ENCODE measurements at places on chromosomes 7 and 10. TPM values are rescaled to one million over a fixed set of nuclear protein-coding genes. Genes with fewer than 3 reads are reported as not detected.

GRCh38 chr10:72730479-72730878, 38.5 kb downstream of the MCU start:
- no peak for DNase-seq

- DNase-seq, result no peak
Observed at GRCh38 chr7:125299003-125299765, 369.6 kb upstream of the POT1 start.

GRCh38 chr7:70684173-70684572, 447.8 kb upstream of the GALNT17 start:
- DNase-seq, result no peak

GRCh38 chr10:70974351-70974901, 86.1 kb upstream of the PCBD1 start:
- no peak for DNase-seq

DPP6 gene
- not detected for total RNA-seq

- DNase-seq, result no peak
Observed at GRCh38 chr10:113169853-113170460, 219.9 kb downstream of the TCF7L2 start.

SORBS1 gene
- total RNA-seq, result 5.4 TPM

CDC14C gene
- not detected for total RNA-seq

TMEM229A gene
- total RNA-seq, result not detected

SKIDA1 gene
- total RNA-seq, result not detected

DNA sequence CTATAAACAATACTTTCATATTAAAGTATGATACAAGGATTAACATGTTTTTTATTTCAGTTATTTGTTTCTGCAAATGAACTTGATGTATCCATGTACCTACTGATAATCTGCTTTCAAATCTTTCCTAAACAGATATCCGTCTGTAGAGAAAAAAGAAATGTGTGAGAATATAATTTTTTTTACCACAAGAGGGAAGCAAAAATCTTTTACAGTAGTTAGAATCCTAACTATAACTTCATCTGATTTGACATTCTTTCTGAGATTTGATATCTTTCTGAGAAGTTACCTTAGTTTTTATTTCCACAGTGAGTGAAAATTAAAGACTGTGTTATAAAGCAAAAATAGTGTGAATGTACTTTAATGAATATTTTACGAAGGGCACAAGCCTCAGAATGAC, 203.9 kb upstream of the PCLO start:
- no peak for DNase-seq

- DNase-seq, result no peak
Observed at GRCh38 chr7:32042900-32043299, 27.3 kb downstream of the PDE1C start.

SPDYE1 gene
- not detected for total RNA-seq

DNA sequence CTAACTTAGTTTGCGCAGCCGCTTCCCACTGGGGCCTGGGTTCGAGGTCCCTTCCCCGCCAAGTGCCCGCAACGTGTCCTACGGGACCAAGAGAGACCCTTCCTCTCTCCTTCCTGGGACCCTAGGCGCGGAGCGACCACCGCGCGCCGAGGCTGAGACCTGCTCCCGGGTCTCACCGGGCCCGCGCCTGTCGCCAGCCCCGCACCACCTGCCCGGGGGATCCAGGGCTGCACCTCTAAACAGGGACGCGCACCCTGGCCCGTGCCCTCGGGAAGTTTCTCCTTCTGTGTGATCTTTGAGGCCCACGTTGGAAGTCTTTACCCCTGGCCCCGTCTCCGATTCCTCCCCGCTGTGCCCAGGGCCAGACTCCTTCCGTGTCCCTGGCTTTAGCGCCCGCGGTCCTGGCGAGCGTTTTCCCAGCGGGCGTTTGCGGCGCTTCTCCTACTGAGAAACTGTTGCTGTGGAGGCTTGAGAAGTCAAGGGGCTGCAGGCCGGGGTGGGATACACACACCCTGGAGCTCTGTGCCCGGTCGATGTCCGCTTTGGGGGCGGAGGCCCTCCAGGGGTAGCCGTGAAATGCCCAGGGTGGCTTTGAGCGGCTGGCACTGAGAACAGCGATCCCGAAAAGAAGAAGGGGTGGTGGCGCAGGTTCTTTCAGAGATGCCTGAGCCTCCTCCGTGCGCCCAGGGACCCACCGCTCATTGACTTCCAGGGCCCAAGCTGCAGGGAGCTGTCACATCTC, 575 bp downstream of the PLPP4 start:
- no peak for DNase-seq

- DNase-seq, result no peak
Observed at GRCh38 chr7:37645282-37646050, 38.1 kb upstream of the GPR141 start.

DNA sequence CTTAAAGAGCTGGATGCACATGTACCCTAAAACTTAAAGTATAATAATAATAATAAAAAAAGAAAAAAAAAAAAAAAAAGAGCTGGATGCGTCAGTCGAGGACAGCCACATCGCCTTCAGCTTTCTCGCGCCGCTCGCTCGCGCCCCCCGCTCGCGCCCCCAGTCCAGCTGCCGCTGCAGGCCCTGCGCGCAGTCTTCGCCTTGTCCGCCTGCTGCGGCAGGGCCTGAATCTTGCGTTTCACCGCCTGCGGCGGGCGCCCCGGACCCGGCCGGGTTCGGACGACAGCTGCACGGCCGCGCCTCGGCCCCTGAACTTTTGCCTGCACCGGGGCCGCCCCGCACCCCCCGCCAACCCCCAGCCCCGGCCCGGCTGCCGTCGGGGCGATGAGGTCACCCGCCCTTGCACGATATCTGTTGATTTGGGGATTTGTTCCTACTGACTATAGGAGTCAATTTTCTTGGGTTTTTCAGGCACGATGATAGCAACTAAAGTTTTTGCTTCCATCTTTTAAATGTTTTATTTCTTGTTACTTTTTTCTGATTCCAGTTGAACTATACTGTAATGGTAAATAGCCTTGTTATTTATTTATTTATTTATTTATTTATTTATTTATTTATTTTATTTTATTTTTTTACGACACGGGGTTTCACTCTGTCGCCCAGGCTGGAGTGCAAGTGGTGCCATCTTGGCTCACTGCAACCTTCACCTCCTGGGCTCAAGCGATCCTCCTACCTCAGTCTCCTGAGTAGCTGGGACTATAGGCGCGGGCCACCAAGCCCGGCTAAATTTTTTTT, 33.5 kb upstream of the CPN1 start:
- no peak for DNase-seq

EIF5AL1 gene
- total RNA-seq, result 0.14 TPM

NUP42 gene
- 37.5 TPM for total RNA-seq

DNA sequence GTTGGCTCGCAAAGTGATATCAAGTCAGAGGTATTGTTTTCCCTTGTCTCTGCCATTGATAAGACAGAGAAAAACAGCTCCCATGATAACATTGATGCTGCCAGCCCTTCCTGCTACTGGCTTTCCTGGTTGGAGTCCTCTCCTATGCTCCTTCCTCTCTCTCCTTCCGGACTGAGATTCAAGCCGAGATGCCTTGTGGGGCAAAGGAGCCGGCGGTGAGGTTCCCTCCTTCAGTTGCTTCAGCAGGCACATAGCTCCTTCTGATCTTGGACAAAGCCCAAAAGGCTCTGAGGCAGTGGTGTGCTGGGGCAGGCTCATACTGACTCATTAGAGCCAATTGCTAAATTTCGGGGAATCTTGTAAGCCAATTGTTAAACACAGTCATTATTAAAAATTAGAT, 8.8 kb upstream of the ZCCHC24 start:
- no peak for DNase-seq

GRCh38 chr7:46089281-46089680, 168.2 kb upstream of the IGFBP3 start:
- no peak for DNase-seq
